ENCODE measurements at places on chromosomes 13 and 19.

DNA sequence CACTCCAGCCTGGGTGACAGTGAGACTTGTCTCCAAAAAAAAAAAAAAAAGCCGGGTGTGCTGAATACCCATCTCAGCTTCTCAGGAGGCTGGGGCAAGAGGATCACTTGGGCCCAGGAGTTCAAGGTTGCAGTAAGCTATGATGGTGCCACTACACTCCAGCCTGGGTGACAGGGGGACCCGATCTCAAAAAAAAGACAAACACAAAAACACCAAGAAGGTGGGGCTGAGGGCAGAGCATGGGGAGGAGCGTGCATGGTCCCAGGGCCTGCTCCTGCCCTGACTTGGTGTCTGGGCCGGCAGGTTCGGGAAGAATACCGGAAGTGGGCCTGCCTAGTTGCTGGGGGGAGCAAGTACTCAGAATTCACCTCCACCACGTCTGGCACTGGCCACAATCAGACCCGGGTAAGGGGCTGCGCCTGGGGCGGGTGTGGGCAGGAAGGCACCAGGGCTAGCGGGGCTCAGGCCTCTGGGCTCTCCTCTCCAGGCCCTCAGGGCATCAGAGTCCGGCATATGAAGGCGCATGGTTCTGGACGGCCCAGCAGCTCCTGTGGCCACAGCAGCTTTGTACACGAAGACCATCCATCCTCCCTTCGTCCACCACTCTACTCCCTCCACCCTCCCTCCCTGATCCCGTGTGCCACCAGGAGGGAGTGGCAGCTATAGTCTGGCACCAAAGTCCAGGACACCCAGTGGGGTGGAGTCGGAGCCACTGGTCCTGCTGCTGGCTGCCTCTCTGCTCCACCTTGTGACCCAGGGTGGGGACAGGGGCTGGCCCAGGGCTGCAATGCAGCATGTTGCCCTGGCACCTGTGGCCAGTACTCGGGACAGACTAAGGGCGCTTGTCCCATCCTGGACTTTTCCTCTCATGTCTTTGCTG lies 11.3 kb downstream of the DDX39A start:
- DNase-seq, result no peak

DNA sequence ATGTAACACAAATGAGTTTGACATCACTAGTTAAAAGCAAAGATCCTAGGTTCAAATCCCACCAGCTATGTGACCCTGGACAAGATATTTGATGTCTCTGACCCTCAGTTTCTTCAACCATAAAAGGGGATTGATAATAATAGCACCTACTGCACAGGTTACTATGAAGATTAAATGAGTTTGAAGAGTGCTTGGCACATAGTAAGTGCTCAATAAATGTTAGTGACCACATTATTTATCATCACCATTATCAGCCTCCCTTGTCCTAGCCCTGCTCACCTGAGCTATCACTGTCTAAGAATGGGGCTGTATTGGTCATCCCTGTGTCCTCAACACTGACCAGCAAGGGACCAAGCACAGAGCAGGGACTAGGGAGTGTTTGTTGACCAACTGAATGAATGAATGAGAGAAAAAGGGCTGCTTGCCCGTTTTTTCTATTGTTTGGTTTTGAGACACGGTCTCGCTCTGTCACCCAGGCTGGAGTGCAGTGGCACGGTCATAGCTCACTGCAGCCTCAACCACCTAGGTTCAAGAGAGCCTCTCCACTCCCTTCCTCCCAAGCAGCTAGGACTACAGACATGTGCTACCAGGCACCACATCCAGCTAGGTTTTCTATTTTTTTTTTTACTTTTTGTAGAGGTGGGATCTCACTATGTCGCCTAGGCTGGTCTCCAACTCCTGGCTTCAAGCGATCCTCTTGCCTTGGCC lies 26.6 kb upstream of the DACT3 start:
- no peak for DNase-seq

DNA sequence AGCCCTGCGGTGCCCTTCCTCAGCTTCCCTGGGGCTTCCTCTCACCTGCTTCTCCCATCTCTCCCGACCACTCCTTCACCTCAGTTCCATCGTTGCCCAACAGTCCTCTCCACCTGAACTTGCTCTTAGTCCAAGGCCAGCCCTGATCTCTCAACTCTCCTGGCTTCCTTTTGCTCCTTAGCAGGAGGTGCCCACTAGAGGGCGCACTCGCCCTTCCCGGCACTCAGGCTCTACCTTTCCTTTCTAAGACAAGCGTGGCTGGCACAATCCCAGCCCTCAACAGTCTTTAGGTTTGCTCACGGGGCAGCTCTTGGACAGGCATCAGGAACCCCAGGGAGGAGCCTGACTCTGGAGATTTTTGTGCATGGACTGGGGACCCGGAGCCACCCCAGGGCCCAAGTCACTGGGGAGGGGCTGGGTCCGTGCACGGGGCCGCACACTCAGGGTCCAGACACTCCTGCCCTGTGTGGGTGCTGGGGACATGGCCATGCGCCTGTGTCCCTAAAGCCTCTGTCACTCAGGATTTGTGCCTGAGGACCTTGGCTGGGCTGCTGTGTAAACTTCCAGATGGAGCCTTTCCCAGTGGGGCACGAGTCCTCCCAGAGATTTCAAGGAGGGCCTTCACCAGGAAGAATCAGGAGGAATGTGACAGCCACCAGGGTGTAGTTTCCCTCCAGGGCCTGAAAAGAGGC lies 12.1 kb upstream of the CEACAM8 start:
- no peak for DNase-seq

GRCh38 chr19:4505570-4506448 lies 12.5 kb downstream of the PLIN4 start:
- DNase-seq, result no peak

DNA sequence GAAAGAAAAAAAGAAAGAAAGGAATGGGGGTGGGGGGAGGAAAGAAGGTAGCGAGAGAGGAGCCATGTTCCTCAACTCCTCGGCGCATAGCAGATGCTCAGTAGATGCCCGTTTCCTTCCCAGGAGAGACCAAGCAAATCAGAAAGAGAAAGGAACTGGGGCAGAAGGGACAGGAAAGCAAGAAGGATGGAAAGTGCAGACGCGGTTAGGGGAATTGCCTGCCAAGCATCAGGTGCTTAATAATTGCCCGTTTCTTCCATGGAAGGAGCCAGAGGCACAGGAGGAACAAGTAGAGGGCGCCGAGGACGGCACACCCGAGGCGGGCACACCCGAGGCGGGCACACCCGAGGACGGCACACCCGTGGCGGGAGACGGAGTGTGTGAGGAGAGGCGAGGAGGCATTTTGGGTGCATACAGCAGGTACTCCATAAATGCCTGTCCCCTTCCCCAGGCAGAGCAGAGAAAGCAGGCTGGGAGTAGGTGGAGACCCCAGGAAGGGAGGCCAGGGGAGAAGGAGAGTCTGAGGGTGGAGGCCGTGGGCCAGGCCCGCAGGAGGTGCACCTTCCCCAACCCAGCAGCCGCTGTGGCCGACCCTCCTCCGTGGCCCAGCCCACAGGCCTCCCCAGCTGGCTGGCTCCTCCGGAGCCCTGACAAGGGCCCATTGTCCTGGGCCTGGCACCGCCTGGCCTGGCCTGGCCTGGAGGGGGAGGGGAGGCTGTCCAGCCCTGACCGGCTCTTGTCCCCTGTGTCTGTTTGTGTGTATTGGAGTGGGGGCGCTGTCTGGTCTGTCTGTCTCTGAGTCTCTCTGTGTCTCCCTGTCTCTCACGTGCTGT lies 14.6 kb downstream of the JOSD2 start:
- DNase-seq, result peak; percentile 96

DNA sequence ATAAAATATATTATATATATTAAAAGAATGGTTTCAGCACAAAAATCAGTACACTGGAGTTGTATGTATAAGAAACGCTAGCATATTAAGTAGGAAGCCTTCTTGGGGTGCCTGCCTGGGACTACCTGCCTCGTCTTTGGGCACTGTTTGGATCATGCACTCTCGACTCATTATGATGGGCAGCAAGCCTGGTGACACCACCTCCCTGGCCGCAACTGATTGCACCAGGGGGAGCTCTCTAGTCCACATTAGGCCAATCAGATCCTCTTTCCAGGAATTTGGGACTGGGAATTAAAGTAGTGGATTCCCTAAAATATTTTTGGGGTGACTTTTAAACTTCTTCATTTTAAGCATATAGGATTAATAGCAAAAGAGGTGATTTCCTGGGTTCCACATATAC lies 56.0 kb upstream of the RGCC start:
- no peak for DNase-seq

- no peak for DNase-seq
These were observed 7.9 kb downstream of the SPATA13 start for GRCh38 chr13:24168392-24168750.

DNA sequence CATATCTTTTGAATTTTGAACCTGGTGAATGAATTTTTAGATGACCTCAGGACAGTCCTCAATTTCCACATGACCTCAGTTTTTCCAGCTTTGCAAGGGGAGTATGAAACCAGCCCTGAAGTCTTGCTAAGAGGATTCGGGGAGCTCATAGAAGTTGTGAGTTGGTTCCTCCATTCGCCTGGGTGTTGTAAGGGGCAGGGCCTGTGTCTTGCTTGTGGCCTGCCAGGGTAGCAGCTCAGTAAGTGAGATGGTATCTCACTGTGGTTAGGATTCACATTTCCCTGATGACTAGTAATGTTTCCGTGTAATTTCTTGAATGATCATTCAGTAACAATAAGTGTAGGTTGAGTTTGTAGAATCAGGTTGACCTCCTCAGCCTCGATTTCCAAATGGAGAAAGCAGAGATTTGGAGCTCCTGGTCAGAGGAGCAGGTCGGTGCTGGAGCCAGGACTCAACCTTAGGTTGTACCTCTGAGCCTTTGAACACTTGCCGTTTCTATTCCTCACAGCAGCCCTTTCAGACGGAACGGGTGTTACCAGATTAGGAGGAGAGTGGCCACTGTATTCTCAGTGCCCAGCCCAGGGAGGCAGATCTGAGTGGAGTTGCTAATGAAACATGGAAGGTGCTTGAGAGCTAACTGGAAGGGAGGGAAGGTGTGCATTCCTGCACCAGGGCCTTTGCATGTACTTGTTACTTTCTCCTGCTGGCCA lies 14.6 kb downstream of the NACC1 start:
- DNase-seq, result no peak

- no peak for DNase-seq
These were observed 1.5 kb downstream of the MEGF8 start for GRCh38 chr19:42326969-42327368.

DNA sequence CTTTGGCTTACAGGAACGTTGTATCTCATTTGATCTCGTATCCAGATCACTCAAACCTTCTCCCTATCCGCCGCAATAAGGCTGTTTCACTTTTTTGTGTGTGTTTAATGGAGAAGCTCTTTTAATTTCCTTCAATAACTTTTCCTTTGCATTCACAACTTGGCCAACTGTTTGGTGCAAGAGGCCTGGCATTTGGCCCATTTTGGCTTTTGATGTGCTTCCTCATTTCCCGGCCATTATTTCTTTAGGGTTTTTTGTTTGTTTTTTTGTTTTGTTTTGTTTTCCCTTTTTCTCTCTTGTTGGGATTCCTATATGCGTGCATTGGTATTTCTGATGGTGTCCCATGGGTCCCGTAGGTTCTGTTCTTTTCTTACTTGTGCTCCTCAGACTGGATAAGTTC lies 6.1 kb upstream of the UPF3A start:
- DNase-seq, result no peak

DNA sequence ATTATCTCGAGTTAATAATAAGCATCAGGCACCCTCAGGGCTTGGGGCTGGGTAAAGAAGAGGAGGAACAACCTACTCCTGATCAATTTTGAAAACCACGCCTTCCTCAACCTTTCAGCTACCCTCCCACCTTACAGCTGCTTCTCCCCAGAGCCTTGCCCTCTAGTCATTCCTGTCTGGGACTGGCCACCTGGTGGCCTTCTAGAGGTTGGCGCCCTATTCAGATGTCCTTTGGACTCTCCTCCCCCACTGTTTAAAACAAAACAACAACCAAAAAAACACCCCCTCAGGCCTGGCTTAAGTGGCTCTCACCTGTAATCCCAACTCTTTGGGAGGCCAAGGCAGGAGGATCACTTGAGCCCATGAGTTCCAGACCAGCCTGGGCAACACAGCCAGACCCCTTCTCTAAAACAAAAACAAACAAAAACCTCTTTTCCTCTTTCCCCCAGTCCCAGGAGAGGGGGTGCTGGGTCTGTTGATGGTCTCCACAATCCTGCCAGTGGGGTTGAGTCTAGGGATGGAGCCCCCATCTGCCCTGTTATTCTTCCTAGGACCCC lies 62.3 kb downstream of the CCDC70 start:
- no peak for DNase-seq

GRCh38 chr19:16889366-16889882 lies 625 bp downstream of the F2RL3 start:
- DNase-seq, result no peak

GRCh38 chr13:46119883-46120614 lies 15.2 kb upstream of the CPB2 start:
- DNase-seq, result no peak

DNA sequence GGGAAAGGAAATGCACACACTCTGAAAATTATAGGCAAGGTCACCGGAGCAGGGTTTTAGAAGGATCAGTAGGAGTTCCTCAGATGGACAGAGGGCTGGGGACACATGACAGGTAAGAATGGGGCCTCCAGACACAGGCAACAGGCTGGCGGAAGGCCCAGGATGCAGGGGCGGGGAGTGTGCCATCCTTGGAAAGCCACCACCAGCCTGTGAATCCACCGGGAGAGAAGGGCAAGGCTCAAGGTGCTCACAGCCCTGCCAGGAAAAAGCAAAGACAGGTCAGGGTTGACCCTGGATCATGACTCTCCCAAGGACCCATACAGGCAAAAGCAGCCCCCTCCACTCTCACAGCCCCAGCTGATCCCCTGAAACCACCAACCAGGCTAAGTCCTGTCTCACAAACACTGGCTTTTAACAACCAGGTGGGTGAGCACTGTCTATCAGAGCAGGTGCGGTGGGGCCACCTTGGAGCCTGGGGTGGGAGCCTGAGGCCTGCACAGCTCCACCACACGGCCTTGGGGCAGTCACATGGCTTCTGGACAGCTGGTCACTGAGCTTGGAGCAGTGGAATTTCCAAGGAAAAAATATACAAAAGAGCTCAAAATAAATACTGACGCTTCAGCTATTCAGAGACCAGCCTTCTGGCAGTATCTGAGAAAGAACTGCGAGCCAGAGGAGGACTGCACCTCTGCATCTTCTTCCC lies 35.2 kb upstream of the ISYNA1 start:
- no peak for DNase-seq

DNA sequence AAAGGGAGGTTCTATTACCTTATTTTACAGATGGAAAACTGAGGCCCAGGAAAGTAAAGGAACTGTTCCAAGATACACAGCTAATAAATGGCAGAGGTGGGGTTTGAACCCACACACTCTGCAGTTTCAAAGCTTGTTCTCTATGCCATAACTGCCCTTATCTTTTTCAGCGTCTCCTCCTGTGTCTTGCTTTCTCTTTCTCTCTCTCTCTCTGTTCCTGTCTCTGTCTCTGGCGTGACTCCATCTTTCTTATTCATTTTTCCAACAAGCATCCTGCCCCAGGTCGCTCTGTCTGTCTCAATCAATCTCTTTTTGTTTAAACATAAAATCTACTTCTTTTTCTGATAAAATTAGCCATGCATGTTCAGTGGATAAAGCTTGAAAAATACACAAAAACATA lies 3.2 kb upstream of the IFNL4 start:
- no peak for DNase-seq

GRCh38 chr19:33089010-33089409 lies 8.0 kb downstream of the GPATCH1 start:
- DNase-seq, result no peak

- no peak for DNase-seq
These were observed 149.1 kb downstream of the KLF12 start for GRCh38 chr13:73984949-73985691.

- DNase-seq, result no peak
These were observed 10.4 kb downstream of the PSPC1 start for GRCh38 chr13:19772306-19772705.

- no peak for DNase-seq
These were observed 7.1 kb downstream of the ZNF20 start for GRCh38 chr19:12133069-12133468.
